Effector memory CD8-positive, alpha-beta T cell (primary cell): ENCODE measurements at places on chromosomes 13 and 19.

DNA sequence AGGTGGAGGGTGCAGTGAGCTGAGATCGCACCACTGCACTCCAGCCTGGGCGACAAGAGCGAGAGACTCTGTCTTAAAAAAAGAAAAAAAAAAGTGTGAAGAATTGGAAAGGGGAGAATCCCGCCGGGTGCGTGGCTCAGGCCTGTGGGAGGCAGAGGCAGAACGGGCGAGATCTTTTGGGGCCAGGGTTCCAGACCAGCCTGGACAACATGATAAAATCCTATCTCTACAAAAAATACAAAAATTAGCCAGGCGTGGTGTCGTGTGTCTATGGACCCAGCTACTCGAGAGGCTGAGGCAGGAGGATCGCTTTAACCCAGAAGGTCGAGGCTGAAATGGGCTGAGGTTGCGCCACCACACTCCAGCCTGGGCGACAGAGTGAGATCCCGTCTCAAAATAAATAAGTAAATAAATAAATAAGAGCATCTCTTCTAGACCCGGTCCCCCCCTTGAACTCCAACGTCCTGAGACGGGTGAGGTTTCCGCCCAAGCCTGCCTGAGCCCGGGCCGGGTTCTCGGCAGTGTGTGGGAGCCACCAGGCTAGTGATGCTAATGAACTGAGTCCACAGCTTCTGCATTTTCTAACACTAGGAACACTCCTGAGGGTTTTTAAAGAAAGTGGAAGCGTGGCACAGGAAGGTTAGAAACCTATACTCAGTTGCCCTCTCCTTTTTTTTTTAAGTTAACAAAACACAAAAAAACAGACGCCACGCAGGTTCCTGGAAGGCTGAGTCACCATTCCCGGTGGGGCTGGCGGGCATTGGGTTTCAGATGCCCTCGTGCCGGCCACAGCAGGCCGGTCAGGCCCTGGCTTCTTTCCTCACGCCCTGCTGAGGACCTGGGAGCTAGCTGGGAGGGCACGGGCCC is 22.0 kb downstream of the GPX4 start:
- DNase-seq = no peak

GRCh38 chr19:18173572-18174288 is at the start of gene IFI30:
Gene IFI30, plus strand, starts transcription at chr19:18173813. Its CDS starts 29 bp downstream, at chr19:18173842.
- DNase-seq = peak; percentile 43

DNA sequence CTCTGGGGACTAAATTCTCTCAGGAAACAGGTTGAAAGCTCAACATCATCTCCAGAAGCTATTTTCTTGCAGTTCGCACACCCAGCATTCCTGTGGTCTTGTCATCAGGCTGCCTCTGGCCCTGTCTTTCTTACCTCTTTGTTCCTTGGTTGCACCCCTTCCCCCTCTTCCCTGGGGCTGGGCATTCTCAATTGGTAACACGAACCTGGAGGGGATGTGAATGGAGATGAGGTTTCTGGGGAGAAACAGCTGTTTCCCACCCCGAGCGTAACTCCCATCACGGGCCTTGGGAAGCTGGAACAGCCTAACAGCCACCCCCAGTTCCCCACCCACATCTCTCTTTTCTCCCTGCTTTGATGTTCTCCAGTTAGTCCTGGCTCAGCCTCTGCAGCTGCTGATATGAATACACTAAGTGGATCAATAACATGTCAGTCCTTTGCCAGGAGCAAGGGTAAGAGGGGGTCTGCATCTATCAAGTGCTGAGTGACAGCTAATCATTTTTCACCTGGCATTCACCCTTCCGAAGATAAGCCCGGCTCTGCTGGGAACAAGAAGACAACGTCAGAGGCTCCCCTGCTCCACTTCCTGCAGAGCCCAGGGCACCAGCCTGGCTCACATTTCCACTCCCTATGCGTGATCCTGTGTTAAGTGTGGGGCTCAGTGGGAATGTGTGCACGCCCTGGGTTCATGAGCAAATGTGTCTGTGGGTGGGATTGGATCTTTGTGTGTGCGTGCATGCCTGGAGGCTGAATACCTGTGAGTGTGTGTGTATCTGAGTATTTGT is 74.0 kb upstream of the KCTD15 start:
- no peak for DNase-seq

DNA sequence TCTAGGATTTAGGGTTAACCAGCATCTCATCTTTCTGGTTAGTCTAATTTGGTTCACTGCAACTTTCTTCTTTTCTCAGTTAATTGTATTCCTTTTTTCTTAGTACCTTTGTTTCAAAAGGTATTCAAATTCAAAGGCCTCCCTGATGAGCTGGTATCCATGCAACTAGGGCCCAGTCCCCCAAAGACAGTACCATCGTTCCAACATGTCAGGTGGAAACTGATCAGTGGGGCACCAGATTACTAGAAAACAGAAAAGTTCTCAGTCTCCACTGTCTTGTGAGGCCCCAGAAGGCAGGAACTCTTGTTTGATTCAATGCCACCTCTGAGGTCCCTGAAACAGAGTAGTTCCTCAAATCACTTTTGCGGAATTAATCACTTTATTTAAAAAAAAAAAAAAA is 303.2 kb upstream of the NBEA start:
- DNase-seq = no peak

DNA sequence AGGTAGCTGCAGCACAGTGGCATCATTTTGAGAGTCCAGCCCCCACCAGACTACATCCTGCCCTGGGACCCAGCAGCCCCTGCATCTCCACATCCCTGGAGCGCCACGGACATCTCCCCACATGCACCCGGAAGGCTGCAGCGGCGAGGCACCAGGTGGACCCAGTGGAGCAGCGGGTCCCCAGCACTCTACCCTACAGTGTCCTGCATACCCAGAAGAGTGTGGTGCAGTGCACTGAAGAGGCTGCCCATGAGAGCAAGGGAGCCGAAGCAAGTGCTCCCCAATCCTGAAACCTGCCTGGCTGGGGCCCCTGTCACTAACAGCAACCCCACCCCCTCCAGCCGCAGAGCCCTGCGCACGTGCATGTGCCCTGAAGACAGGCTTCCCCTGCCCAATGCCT is 21.3 kb upstream of the SLC7A9 start:
- no peak for DNase-seq

DNA sequence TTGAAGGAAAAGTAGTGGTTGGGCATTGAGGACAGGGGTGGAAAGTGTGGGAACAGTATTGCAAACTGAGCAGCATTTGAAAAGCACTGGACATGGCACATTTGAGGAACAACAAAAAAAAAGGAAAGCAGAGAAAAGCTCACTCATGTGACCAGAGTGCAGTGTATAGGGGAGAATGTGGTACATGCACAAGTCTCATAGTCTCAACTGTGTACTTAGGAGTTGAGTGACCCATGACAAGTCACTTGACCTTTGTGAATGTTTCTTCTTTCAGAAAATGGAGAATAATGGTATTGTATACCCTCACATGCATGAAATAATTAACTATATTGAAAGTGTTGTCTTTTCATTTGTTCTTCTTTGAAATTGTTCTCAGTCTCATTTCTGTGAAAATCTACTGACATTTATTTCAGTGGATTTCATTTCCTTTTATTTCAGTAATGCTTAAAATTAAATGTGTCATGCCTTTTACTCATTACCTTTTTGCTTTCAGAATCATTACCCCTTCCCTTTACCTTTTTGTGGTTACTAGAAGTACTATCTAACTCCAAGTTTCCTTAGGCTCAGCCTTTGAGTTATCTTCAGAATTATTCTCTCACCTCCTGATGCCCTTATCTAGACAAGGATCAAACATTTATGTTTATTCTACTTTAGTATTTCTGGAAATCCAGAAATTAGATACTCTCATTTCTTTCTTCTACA is 79.1 kb upstream of the MLNR start:
- no peak for DNase-seq
